ENCODE measurements at places on chromosomes 13 and 19. TPM values are rescaled to one million over a fixed set of nuclear protein-coding genes. Genes with fewer than 3 reads are reported as not detected.

Gene GRIN3B
- total RNA-seq: 0.22 TPM

Gene ADM5
- total RNA-seq: 2.5 TPM

Gene LIM2
- not detected for total RNA-seq

DNA sequence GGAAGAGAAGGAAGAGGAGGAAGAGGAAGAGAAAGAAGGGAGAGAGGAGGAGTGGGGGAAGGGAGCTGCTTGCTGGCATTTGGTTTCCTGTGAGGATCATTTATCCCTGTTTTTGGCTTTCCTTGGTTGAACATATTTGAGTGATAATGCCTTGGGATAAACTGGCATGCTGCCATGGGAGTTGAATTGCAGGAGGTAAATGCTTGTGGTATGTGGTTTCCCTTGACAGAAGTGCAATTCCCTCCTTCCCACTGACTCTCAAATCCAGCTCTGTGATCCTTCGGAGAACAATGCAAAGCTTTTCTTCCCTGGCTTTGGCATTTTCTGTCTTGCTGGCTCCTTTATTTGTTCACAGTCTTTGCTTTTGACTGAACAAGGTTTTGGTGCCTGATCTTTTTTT lies 27.2 kb upstream of the CBY2 start:
- no peak for DNase-seq

DNA sequence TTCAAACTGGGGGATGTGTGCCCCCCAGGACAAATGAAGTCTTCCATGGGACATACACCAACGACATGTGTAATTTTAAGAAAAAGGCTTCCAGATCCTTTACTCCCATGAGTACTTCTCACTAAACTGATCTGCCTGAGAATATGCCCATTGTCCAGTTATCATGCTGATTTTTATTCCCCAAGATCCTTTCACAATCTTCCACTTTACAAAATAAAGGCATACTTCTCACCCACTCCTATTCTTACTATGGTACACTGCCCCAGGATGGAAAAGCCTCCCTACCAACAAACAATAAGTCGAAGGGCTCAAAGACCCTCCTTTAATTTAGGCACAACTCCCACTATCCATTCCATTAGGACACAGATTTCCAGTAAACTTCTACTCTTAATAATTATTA lies 3.5 kb downstream of the SPART start:
- no peak for DNase-seq

DNA sequence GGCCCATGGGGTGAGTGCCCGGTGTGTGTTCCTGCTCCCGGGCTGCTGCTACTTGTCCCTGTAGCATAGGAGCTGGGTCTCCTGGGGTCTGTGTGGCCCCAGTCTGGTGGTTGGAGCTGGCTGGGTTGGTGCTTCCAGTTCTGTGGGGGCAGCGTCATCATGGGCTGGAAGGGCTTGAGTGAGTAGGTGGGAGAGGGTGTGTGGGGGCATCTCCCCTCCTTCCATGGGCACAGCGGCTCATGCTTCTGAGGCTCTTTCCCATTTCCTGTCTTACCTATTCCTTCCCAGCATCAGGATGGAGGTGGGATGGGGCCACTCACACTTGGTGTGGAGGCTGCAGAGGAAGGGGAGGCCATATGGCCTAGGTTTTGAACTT lies 8.0 kb upstream of the EPN1 start:
- no peak for DNase-seq

- DNase-seq: peak; percentile 56
Observed at GRCh38 chr19:4172861-4173473, 9.4 kb downstream of the SIRT6 start.

DNA sequence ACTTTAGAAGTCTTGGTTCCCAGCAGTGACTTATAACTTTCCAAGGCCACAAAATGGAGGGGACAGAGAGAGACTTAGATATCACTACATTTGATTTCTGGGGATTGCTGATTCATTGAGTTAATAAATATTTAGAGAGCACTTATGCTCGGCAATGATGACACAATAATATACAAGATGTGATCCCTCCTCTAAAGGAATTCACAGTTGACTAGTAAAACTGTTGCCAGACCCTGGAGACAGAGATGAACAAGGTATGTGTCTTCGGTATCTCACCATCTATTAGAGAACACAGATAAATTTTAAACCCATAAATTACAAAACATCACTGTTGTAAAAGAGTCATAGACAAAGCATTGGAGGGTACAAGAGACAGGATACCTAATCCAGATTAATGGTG lies 437.5 kb downstream of the FOXO1 start:
- DNase-seq: no peak

DNA sequence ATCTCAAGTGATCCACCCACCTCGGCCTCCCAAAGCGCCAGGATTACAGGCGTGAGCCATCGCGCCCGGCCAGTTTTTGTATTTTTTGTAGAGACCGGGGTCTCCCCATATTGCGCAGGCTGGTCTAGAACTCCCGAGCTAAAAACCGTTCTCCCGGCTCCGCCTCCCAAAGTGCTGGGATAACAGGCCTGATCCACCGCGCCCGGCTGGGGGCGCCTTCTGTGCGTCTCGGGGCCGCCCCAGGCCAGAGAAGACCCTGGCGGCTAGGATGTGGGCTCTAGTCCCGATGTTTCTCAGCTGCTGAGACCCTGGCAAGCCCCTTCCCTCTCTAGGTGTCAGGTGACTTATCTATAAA lies 3.6 kb downstream of the ARHGAP45 start:
- no peak for DNase-seq
